ENCODE measurements at places on chromosomes 11 and 22.

DNA sequence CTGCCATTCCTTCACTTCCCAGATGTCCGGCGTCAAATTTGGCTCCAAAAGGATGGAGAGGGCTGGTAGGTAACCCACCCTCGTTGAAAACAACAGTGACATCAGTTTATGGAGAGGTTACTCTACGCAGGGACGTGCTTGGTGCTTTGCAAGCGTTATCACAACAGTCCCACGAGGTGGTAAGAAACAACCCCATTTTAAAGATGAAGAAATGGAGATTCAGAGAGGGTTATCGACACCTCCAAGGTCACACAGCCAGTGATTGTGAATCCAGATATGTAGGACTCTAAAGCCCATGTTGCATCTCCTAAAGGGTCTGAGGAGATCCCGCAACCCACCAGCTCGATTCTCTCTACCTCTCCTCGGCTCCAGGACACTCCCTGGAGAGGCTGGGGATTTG, 773 bp downstream of the MIAT start:
- DNase-seq = peak; percentile 62

DNA sequence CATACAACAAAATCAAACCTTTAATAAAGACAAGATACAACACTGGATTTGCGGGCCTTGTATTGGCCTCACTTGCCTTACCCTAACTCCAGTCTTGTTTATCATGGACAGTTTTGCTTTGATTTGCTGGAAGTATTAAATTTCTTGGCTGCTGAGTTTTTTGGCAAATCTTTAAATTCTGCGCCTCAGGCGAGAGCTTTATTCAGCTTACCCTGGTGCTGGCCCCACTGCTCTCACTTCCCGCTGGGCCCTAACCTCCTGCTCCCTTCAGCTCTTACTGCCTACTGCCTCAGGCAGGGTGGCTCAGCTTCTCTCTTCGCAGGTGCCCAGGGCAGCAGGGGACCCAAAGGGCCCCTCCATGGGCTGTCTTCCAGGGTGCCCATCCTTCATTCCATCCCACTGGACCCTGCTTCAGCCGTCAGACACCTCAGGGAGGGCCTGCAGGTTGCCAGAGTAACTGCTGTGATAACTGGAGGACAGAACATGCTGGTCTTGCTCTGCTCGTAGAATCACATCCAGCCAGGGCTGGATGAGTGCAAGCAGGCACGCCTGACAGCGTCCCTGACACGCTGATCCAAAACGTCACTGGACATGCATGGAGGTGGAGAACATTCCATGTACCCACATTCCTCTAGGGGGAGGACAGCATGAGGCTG, 45.7 kb upstream of the TUB start:
- no peak for DNase-seq

GRCh38 chr11:65357856-65358356, 3.4 kb downstream of the TIGD3 start:
- no peak for DNase-seq

DNA sequence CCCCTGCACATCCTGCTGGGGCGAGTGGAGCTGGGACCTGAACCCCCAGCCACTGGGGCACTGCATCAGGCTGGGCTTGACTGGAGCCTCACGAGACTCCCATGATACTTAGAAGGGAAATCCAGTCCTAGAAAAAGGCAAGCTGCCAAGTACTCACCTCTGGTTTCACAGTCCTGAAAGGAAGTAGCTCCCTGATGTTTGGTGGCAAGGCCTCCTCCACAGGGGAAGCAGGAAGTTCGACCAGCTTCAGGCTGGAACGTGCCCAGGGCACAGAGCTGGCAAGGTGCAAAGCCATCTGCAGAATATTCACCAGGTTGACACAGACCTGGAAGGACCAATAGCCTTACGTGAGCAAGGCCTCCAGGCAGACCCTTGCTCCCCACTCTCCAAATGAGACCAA, 26.8 kb upstream of the NRIP3 start:
- no peak for DNase-seq

GRCh38 chr11:17408641-17409040, 20.2 kb upstream of the KCNJ11 start:
- DNase-seq = peak; percentile 80

GRCh38 chr11:119974467-119974866, 163.4 kb downstream of the TRIM29 start:
- DNase-seq = no peak

DNA sequence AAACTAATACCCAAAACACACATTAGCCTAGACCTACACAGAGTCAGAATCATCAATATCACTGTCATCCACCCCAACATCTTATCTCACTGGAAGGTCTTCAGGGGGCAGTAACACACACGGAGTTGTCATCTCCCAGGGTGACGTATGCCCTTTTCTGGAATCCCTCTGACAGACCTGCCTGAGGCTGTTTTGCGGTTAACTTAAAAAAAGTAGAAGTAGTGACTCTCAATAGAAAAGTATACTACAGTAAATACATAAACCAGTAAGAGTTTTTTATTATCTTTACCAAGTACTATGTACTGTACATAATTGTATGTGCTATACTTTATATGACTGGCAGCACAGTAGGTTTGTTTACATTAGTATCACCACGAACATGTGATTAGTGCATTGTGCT, 80.5 kb downstream of the PGR start:
- peak; percentile 77 for DNase-seq

- no peak for DNase-seq
Measured at GRCh38 chr11:107176148-107177105, 158.2 kb upstream of the GUCY1A2 start.

- no peak for DNase-seq
Measured at GRCh38 chr11:128391811-128392210, 195.5 kb downstream of the ETS1 start.

DNA sequence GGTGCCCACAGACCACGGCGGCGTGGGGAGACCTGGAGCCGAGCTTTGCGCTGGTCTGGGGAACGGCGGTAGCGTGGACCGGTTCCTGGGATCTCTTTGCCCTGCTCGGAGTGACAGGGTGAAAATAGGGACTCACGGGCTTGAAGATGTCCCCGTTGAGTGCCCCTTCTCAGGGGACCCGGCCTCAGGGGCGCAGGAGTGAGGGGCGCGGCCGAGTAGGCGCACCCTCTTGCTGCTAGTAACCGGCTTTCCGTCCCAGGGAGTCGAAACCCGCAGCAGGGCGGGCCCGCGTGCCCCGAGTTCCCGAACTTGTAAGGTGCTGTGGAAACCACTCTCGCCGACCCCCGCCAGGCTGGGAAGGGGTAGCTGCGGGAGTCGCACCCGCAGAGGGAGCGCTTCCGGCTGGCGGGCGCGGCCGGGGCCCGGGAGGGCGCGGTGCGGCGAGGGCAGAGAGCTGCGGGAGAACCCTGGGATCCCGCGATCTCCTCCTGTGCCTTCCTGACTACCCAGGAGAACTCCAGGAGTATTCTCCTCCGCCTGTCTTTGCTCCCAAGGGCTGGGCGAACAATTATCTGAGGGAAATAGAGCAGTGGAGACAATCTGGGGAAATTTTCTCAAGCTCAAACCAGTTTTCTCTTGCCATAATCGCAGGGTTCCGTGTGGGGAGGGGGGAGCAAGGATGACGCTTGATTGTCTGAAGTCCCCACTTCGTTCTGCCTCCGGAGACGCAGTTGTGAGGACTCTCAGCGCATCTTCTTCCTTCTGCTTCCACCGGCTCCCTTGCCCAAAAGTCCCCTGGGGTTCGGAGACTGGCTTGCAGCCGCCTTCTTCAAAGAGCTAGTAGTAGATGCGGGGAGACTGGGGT, 666 bp downstream of the NELL1 start:
- DNase-seq = peak; percentile 66

DNA sequence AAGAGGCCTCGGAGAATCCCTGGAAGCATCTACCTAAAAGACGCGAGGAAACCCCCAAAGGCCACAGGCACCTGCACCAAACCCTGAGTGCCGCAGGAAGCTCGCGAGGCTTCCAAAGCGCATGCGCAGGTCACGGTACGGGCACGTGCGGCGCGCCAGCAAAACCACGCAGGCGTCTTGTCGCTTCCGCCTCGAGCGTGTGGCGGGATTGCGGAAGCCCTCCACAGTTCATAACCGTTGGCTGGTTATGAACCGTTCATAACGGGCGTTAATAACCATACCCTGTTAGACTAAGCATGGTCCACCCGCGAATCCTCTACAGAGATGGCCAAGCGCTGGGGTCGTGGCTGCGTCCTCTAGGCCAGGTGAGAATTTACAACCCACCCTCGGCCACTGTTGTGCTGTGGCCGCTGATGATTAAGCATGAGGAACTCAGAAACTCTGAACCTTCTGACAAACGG, 46.4 kb downstream of the MORC2 start:
- peak; percentile 93 for DNase-seq

DNA sequence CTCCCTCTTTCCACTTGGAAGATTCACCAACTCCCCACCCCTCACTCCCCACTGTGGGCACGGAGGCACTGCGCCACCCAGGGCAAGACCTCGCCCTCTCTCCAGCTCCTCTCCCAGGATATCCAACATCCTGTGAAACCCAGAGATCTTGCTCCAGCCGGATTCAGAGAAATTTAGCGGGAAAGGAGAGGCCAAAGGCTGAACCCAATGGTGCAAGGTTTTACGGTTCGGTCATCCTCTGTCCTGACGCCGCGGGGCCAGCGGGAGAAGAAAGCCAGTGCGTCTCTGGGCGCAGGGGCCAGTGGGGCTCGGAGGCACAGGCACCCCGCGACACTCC, 397 bp upstream of the CD44 start:
- no peak for DNase-seq

- no peak for DNase-seq
Measured at GRCh38 chr11:34204396-34205279, 99.2 kb downstream of the NAT10 start.

GRCh38 chr22:42692239-42693054, 28.2 kb downstream of the A4GALT start:
- no peak for DNase-seq
